ENCODE measurements at places on chromosomes 11 and 22.

GRCh38 chr22:48343461-48343860, 1484.2 kb downstream of the BRD1 start:
- DNase-seq: no peak

DNA sequence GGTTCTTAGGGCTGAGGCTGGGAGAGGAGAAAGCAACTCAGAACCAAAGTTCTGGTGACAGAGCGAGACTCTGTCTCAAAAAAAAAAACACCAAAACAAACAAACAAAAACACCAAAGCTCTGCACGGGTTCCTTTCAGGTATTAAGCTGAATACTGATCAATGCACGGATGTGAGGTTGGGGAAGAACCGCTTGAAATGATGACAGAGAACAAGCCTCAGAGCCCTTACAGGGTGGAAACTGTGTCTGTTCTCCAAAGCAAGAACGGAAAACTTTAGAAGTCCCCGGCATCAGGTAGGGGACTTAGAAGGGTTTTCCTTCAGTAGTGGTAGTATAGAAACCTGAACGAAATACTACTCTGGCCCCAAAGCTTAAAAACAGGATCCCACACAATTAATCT, 260.0 kb downstream of the TBC1D22A start:
- DNase-seq: no peak

- no peak for DNase-seq
Observed at GRCh38 chr22:25569983-25570382, 5.5 kb downstream of the GRK3 start.

- DNase-seq: no peak
Observed at GRCh38 chr22:48979482-48979881, 848.2 kb downstream of the BRD1 start.

GRCh38 chr22:30195245-30196140, 51.1 kb downstream of the LIF start:
- no peak for DNase-seq

- DNase-seq: no peak
Observed at GRCh38 chr22:41650821-41651220, 29.7 kb downstream of the XRCC6 start.

DNA sequence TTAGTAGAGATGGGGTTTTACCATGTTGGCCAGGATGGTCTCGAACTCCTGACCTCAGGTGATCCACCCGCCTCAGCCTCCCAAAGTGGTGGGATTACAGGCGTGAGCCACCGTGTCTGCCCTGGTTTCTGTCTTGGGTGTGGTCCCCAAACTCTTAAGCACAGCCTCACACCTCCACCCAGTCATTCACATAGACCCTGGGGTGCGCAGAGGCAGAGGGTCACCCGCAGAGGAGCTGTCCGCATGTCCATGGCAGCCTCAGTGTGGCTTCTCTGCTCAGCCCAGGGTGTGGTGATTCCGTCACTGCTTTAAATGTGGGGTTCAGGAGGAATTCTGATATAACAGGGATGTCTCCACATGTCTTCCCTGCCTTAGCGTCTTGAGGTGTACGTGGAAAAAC, 48.5 kb upstream of the PRODH start:
- DNase-seq: no peak

DNA sequence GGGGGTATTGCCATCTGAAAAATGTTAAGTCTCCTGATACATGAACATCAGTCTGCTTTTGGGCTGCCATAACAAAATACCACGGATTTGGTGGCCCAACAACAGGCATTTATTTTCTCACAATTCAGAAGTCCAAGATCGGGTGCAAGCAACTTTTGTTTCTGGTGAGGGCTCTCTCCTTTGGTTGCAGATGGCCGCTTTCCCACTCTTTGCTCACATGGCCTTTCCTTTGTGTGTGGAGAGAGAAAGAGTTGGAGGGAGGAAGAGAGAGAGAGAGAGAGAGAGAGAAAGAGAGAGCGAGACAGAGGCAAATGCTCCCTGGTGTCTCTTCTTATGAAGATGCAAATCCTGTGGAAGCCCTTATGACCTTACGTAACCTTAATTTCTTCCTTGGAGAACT, 2.5 kb upstream of the KRTAP5-2 start:
- no peak for DNase-seq

DNA sequence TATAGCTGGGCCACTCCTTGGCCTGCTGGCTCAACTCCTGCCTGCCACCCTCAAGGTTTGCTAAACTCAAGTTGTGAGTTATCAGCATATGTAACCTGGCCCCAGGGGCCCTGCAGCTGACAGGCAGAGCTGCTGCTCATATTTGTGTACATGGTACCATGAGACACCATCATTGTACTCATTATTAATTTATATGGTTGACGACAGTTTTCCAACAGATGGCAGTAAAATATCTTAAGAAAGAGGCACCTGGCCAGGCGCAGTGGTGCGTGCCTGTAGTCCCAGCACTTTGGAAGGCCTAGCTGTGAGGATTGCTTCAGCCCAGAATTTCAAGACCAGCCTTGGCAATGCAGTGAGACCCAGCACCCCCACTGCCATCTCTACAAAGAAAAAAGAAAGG, 11.4 kb upstream of the DENND5A start:
- no peak for DNase-seq

GRCh38 chr11:45543808-45544422, 121.5 kb downstream of the CHST1 start:
- no peak for DNase-seq

GRCh38 chr22:49369726-49370626, 457.7 kb downstream of the BRD1 start:
- DNase-seq: no peak

DNA sequence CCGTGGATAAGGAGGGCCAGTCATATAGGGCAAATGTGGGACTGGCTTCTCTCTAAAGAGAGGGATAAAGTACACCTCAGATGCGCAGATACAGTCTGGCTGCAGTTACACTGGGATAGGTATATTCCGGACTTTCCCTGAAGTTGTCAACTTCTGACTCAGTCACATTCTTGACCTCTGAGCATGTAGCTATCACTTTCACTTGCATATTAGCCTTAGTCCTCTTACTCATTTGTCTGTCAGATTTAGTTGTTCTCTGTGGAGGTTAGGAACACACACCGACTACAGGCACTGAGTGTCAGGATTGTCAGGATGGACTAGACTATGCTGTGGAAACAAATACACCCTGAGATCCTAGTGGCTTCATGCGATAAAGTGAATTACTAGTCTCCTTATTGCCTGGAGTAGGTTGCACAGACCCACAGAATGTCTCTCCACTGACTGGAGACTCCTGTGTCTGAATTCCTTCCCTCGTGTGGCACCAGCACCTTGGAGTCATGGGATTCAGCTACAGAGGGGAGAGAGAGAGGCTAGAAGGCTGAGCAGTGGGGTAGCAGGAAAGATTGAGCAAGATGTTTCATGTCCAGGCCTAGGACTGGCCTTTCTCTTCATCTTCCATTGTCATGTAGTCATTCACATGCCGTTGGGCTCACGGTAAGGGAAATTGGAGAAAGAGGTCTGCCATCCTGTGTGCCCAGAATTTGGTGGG, 654.3 kb downstream of the NTM start:
- no peak for DNase-seq

DNA sequence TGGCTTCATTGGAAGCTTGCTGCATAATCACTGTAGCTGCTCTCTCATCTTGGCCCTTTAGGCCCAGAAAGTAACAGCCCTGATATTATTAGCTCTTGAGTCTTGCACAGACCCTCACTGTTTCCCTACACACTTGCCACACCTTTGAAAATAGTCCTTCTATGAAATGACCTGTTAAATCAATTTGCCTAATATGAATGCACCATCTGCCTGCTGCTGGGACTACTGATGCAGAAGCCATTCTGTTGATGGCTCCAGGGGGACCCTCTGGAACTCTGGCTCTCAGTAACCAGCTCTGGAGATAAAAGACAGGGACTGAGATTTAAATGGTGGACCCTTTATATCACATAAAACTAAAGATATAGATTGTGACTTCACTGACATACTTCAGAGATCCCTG, 14.7 kb upstream of the AMPD3 start:
- DNase-seq: no peak

DNA sequence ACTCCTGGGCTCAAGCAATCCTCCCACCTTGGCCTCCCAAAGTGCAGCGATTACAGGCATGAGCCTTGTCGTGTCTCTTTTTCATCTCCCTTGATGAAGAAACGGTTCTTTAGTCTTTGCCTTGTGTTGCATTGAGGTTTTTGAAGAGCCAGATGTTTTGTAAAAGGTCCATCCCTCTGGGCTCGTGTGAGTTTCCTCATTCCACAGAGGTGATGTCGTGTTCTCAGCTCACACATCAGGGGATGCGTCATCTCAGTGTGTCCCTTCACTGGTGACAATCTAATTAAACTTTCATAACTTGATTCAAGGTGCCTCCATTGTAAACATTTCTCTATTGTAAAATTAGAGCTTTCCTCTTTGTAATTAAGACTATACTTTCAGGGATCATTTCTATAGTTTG, 29.7 kb upstream of the TEF start:
- no peak for DNase-seq

DNA sequence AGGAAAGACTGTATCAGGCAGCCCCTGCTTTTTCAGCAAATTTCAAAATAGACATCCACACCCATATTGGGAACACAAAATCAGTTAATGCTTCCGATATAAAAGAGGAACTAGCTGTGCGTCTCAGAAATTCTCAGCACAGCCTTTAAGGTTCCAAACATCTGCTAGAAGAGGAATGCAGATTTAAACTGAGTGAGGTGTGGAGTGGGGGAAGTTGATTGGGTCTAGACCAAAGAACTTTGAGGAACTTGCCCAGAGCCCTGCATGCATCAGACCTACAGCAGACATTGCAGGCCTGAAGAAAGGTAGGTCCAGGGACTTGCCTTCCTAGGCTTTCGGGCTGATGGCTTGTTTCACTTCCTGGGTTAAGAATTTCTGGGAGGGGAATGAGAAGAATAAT, at the start of gene MS4A4A:
MS4A4A (plus strand) TSS at position 255 of the 400 bp plus-strand sequence; CDS start at position 265, 10 bp downstream.
- no peak for DNase-seq

DNA sequence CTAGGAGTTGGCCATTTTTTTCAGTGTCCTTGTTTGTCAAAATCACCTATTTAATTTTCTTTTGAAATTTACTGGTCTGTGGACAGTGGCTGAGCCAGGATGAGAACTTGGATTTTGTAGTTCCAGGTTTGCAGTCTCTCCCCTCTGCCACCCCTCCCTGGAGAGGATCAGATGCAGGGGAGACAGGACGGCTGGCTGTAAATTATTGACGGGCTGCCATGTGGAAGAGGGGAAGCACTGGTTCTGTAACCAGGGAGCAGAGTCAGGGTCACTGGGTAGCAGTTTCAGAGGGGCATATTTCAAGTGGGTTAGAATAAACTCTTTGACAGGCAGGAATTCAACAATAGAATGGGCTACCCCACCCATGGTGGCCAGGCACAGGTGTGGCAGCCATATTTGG, 20.6 kb upstream of the YWHAH start:
- DNase-seq: no peak

GRCh38 chr22:43388420-43388851, 23.4 kb upstream of the MPPED1 start:
- DNase-seq: peak; percentile 46

DNA sequence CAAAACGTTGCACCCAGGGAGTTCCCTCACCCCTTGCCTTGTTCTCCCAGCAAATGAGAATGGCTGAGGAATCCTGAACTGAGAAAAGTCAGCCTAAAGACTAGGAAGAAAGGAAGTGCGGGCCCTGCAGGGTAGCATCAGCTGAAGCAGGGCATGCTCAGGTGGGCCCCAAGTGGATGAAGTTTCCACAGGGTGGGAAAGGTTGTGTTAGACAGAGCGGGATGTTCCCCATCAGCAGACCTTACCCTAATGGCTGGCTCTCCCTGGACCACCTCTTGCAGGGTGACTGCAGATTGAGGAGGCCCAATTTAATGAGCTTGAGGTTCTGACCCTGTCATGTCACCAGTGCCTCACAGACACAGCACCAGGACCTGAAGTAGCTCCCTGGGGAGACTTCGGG, 81.5 kb upstream of the MYOD1 start:
- DNase-seq: no peak

- no peak for DNase-seq
Observed at GRCh38 chr22:43288807-43289420, 54.3 kb downstream of the SCUBE1 start.

GRCh38 chr11:60854140-60854846, 1.5 kb downstream of the PTGDR2 start:
- DNase-seq: no peak

DNA sequence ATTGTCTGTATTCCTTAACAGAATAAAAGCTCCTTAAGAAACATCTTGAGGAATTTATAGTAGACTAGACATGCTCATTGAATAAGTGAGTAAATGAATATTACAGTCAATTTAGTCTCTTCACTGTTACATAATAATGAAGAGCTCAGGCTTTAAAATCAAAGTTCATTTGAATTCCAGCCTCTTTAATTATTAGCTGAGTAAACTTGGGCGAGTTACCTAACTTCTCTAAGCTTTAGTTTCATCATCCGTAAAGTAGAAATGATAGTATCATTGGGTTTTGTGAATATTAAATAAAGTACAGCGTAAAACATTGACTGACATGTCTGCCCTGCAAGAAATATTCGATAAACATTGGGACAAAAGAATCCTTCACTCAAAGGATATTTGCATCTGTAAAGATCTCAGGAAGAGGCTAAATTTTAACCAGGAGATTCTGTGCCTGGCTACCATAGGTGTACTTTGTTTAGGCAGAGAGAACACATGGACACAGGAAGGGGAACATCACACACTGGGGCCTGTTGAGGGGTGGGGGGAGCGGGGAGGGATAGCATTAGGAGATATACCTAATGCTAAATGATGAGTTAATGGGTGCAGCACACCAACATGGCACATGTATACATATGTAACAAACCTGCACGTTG, 15.2 kb upstream of the BBOX1 start:
- DNase-seq: no peak

- DNase-seq: no peak
Observed at GRCh38 chr11:58941838-58942237, 2.5 kb downstream of the GLYATL1 start.

GRCh38 chr11:126647735-126648134, 292.2 kb downstream of the ST3GAL4 start:
- no peak for DNase-seq

DNA sequence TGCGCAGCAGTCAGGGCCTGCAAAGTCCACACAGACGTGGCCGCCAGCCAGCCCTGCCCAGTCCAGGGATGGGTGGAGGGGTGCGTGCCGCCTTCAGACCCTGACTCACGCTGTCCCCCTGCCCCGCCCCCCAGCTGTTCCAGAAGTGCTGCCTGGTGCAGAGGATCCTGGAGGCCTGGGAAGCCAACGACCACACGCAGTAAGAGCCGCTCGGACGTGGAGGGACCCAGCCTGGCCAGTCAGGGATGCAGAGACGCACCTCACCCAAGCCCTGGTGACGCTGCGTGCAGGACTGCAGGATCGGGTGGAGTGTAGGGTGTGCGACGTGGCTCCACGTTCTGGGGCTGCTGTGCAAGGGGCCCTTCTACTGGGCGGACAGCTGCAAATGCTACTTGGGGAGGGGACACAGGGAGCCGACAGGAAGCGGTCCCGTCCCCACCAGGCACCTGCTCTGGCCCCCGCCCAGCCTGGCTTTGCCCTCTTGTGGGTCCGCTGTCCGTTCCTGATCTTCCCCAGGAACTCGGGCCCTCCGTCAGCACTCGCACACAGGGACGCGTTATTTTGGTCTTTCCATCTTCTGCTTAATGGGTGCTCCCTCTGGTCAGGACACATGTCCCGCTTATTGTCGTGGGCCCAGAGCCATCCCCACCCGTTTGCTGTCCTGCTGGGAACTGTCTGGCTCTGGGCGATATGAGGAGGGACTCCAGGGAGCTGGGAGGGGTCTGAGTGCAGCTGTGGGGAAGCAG, 42.5 kb downstream of the SBF1 start:
- no peak for DNase-seq

Measured in T-helper 1 cell (primary cell).